Stimulated activated CD4-positive, alpha-beta T cell treated with anti-CD3 and anti-CD28 coated beads, Interleukin-15, amount 100 ng/mL, for 48 hours (primary cell): ENCODE measurements at places on chromosomes 4 and X.

- no peak for DNase-seq
Observed at GRCh38 chr4:166335256-166335938, 462.4 kb downstream of the TLL1 start.

DNA sequence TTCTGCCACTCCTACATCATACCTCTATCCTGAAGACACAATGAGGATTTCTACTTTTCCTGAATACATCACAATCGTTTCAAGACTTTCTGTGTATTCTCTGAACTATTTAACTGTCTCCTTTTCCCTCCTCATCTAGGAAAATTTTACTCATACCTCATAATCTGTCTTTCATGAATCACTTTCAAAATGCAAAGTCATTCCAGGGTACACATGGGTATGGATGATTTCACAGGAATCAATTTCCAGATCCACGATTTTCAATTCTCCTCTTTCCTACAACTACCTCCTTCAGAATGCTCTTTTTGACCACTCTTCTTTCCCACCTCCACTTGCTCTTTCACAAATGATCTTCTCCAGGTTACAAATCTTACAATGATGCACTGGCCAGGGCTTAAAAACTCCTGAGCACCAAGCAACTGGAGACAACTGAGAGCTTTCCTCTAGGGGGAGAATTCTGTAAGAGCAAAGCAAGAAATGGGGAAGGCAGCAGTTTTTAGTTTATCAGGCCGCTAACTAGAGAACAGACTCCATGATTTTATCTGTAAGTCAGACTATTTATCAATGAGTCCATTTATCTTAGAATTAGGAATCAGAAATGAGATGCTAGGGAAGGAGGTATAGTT is 116.4 kb downstream of the PPP3CA start:
- no peak for DNase-seq

GRCh38 chr4:178081176-178081575 is 638.9 kb upstream of the AGA start:
- DNase-seq: no peak

- no peak for DNase-seq
Observed at GRCh38 chr4:99807666-99808065, 9.0 kb upstream of the DAPP1 start.

DNA sequence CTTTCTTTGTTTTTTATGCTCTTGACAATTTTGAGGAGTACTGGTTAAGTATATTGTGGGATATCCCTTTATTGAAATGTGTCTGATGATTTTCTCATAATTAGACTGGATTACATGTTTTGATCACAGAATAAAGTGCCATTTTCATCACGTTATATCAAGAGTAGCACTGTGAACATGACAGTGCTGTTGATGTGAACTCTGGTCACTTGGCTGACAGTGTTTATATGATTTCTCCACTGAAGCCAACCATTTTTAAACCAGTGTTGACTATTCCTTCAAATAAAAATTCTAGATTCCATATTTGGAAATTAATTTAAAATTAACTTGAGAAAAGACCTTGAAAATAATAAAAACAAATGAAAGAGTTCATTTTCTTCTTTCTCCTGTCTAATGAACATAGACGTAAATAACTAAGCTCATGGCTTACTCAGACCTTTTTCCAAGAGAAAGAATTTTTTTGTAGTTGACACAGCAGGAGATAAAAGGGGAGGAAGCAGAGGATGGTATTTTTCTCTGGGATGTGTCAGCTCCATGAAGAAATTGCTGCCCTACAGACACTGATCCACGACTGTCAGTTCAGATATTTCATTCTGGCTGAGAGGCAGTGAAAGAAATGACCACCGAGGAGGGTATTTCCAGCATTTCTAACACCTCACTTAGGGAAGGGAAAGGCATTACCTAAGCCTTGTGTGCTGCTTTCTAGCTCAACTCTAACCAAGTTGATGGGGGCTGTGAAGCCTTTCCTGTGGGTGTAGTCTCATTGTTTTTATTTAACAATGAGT is 150.9 kb upstream of the ANK2 start:
- DNase-seq: no peak

DNA sequence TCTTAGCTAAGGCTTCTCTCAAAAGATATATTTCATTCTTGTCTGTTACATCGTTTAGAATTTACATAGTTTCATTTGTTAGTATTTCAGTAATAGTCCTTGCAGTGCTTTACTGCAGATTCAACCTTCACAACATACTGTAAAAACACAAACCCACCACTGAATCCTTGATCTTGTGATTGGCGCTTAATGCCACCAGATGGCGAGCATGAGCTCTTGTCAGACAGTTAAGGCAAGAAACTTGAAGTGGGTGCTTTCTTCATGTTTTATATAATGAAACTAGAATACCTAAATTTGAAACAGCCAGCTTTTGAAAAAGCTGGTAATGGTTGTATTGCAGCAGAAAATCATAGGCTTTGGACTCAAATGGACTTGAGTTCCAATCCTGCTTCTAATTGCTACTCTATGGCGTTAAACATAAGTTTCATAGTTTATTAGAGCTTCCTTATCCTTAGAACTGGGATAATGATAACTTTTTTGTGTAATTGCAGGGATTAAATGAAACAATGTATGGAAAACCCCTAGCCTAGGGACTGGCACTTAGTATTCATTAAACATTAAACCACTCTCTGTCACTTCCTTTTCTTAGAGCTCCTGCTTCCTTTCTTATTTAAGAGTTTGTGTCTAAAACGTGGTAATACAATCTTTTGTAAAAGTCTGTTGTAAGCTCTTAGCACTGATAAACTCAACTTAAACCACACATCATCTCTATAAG is 95.1 kb downstream of the USP9X start:
- DNase-seq: no peak

- no peak for DNase-seq
Observed at GRCh38 chr4:87851332-87851731, 18.6 kb downstream of the MEPE start.

DNA sequence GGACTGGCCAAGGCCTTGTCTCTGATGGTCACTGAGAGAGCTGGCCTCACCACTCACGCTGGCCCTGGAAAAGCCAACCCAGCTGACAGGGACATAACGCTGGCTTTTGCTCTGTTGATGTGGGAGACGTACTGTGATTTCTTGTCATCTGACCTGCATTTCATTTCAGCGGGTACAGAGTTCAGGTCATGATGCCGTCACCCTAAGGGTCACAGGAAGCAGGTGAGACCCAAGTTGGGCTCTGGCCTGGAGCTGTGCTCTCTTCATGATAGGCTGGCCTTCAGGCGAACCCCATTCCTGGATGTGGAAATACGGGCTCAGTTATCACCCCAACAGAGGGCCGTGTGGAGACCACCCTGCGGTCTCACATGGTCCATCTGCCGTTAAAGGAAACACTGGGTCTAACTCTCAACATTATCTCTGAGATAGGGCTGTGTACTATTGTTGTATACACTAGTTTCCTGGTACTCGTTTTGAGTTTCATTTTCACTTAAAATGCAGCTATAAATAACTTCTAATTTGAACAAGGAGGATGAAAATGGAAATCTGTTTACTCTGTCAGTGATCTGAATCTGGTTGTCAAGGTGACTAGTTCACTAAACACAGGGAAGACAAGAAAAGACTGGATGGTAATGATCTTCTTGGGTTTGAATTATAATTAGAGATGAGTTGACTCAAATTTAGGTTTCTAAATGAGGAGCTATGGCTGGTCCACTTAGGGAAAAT is 89.1 kb downstream of the TBC1D9 start:
- DNase-seq: no peak

- no peak for DNase-seq
Observed at GRCh38 chrX:7253565-7253964, 105.6 kb upstream of the PUDP start.

DNA sequence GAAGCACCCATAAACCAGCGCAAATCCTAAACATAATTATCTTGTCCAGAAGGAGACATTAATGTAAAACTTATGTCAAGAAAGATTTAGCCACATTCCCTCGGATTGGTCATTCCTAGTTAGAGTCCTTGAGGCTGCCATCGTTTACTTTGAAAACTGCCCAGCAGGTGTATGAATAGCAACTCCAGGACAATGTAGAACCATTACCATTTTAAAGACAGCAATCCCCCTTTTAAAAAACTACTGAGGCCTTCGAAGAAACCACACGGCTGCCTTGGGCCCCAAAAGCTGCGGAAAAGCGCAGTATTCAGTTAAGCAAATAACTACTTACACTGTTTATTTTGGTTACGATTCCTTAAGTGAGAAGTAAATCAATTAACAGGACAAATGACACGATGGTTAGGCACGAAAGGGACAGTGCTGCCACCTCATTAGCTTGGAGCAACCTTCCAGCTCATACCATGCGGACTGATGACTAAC is 822 bp upstream of the SGMS2 start:
- no peak for DNase-seq

GRCh38 chr4:164483711-164484110 is 270.2 kb upstream of the SMIM31 start:
- DNase-seq: no peak
